ENCODE measurements at places on chromosomes 5 and 9.

- DNase-seq, result no peak
Measured at GRCh38 chr5:26553079-26553478, 485.3 kb downstream of the CDH9 start.

DNA sequence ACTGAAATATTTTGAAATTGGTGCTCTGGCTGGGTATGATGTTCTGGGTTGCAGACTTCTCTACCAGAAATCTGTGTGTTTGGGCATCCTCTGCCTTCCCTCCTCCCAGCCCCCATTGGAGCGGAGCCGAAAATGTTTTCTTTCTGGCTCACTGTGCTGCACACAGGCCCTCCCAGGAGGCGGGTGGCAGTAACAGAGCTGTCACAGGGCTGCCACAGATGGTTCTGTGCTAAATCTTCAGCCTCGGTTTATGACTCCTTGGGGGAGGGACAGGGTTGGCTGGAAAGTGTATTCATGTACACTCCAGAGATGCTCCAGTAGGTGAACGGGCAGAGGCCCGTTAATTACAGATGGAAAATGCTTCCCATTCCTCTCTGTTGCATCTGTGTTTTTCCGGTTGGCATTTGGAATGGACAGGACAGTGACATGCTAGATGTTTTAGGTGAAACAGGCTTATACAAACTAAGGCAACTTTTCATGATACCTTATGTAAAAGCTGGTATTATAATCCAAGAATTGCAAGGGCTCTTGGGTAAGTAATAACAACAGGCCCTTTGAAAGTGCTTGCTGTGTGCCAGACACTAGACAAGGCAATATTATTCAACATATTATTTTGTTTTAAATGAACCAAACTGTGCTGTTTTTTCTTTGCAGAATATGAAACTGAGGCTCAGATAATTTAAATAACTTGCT is 180.2 kb downstream of the ADCY2 start:
- DNase-seq, result no peak

- no peak for DNase-seq
Measured at GRCh38 chr9:124342776-124343485, 72.3 kb downstream of the PSMB7 start.

- no peak for DNase-seq
Measured at GRCh38 chr9:13823026-13823425, 490.9 kb downstream of the NFIB start.
